Esophagus mucosa (tissue), 1 donor: ENCODE measurements at places on chromosomes 1 and 21. TPM values are rescaled to one million over a fixed set of nuclear protein-coding genes. Genes with fewer than 3 reads are reported as not detected.

- peak; percentile 81 for ATAC-seq
Measured at GRCh38 chr1:205925736-205926135, 17.5 kb downstream of the SLC26A9 start.

- no peak for ATAC-seq
Measured at GRCh38 chr1:173392895-173393658, 84.1 kb upstream of the PRDX6 start.

- ATAC-seq = no peak
Measured at GRCh38 chr1:201791051-201791778, 37.7 kb upstream of the IPO9 start.

Gene ELF3
- total RNA-seq = 391 TPM

Gene PGBD5
- total RNA-seq = 6.4 TPM

Gene SYT2
- not detected for total RNA-seq

Gene KRTAP12-2
- not detected for total RNA-seq
